ENCODE measurements at places on chromosomes 1 and 21. TPM values are rescaled to one million over a fixed set of nuclear protein-coding genes. Genes with fewer than 3 reads are reported as not detected.

GRCh38 chr1:231016966-231017365, 23.1 kb downstream of the FAM89A start:
- H3K27ac ChIP-seq, result no peak overlapping the region
- H3K4me1 ChIP-seq, result peaks cover 4% of the 10 kb centered on the region
- no peak for DNase-seq
- no peaks in the 10 kb centered on the region for H3K36me3 ChIP-seq

DNA sequence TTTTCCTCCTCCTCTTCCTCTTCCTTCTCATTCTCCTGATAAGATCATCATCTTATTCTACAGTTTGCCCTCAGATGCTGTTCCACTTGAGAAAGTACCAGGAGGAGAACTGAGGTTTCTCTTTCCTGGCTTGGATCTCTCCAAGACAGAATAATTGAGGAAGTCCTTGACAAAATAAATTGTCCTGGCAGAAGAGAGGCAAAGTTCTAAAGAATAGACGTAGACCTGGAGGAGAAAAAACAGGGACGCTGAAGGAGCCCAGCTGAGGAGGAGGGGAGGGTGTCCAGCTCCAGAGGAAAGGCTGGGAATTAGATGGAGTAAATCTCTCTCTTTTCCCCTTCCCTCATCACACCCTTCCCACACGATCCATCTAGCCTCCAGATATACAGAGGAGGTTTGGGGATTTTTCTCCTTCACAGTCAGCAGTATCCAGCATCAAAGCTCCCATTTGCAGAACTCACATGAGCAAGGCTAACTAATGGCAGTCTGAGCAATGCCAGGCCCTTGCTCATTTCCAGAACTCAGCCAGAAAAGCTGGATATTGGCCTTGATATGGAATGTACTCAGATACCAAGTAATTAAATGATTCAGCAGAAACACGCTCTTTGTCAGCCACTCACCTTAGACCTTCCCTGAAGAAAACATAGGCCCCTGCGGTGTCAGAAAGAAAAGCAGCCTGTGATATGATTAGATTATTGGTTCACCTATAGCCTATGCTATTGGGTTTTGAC, 5.1 kb upstream of the GNG12 start:
- peaks cover 2% of the 10 kb centered on the region for H3K4me1 ChIP-seq
- no peak overlapping the region for H3K27ac ChIP-seq
- H3K4me3 ChIP-seq, result no peak overlapping the region
- H3K36me3 ChIP-seq, result no peaks in the 10 kb centered on the region

Gene LEFTY1
- total RNA-seq, result not detected

DNA sequence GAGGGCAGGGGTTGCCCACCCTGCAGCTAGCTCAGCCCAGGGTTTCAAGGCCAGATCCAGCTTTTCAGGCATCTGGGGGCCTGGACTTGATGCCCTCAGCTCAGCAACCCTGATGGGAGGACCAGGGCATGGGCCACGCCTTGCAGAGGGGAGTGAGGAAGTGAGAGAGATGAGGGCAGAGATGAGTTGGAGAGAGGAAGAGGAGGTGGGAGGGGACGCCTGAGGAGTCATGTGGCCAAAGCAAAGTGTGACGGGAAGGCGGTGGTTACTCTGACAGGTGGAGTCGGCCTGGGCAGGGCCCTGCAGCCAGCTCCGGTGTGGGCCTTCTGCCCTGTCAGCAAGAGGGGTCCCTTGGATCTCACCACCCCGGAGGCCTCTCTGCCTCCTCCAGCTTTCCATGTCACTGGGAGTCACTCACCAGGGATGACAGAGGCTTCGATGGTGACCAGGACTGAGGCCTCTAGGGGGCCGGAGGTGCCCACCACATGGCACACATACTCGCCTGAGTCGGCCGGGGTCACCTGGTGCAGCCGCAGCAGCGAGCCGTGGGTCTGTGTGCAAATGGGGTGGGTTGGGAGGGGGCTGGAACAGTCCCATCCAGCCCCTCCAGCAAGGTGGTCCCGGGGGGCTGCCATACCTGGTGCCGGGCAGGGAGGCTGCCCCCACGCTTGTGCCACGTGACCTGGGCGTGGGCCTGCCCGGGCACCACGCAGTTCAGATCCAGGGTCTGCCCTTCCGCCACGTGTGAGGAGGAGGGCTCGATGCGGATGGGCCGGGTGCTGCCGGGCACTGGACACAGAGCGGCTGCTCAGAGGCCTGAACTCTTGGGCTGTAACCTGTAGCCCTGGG, 40.4 kb downstream of the LDLRAD2 start:
- no peaks in the 10 kb centered on the region for H3K27me3 ChIP-seq
- no peak overlapping the region for H3K4me3 ChIP-seq
- no peak for DNase-seq
- H3K27ac ChIP-seq, result no peak overlapping the region
- no peaks in the 10 kb centered on the region for H3K36me3 ChIP-seq
- H3K4me1 ChIP-seq, result no peaks in the 10 kb centered on the region

Gene TMEM61
- not detected for total RNA-seq

DNA sequence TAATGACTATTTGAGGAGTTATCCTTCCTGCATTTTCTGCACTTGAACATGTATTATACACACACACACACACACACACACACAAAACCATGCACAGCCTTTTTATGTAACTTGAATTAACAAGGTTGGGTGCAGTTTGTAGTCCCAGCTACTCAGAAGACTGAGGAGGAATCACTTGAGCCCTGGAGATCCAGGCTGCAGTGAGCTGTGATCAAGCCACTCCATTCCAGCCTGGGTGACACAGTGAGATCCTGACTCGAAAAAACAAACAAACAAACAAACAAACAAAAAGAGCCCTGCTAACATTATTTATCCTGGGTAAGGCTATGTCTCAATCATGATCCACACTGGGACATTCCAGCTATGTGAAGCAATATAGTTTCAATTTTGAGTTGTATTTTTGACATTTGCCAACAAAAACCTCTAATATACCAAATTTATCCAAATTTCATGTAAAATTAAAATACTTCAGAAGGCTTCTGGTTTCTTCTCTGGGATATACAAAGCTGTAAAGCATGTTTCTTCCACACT, 156.8 kb downstream of the NTPCR start:
- H3K4me3 ChIP-seq, result no peak overlapping the region
- no peak overlapping the region for H3K27ac ChIP-seq
- no peaks in the 10 kb centered on the region for H3K27me3 ChIP-seq
- no peak for DNase-seq
- H3K36me3 ChIP-seq, result peaks cover 19% of the 10 kb centered on the region
- H3K4me1 ChIP-seq, result no peaks in the 10 kb centered on the region

Gene BSDC1
- total RNA-seq, result 190 TPM

Gene BROX
- total RNA-seq, result 51.3 TPM

Gene NR5A2
- total RNA-seq, result not detected
